ENCODE measurements at places on chromosomes 11 and 22.

GRCh38 chr11:79546351-79546750, 105.5 kb upstream of the TENM4 start:
- no peak for DNase-seq

DNA sequence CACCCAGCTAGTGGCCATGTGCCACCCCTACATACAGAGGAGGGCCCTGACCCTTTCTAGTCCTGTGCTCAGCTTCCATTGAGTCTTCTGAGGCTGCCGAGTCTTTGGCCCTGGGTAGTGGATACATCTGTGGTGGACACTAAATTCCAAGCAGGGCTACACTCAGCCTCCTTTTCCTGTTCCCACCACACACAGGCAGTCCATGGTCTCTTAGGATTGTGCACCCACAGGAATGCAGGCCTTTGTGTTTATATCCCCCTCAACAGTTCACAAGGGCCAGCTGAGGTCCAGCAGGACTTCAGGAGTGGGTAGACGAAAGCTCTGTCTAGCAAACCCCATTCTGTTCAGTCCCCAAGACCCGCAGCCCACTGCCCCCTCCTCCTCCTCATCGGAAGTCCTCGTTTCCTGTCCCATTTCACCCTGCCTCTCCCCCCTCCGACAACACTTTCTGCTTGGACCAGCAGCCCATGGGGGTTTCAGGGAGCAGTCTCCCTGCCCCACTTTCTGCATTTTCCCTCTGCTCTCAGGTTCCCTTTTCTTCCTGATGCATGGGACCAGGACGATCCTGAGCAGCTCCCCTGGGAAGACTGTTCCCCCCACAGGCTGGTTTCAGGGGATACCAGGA, 91.8 kb downstream of the SWAP70 start:
- DNase-seq: no peak

GRCh38 chr11:47061429-47062178, 115.1 kb downstream of the ARFGAP2 start:
- DNase-seq: no peak

DNA sequence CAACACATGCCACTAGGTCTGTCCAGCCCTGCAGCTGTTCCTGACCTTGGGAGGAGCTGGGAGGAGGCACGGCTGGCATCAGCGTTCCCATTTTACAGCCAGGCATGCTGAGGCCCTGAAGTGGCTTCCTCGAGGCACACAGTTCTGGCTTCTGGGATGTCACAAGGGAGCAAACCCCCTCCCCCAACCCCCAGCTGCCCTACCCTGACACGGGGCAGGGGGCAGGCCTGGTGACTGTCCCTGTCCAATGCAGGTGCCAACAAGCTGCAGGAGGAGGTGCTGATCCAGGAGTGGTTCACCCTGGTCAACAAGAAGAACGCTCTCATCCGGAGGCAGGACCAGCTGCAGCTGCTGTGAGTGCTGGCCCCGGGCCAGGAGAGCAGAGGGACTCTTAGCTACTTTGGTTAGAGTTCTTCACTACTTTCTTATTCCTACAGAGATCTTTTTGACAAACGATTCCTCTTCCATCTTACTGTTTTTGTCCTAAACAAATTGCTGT, 5.3 kb downstream of the KCNK7 start:
- no peak for DNase-seq

GRCh38 chr11:126918556-126918955, 82.0 kb downstream of the KIRREL3 start:
- DNase-seq: no peak

DNA sequence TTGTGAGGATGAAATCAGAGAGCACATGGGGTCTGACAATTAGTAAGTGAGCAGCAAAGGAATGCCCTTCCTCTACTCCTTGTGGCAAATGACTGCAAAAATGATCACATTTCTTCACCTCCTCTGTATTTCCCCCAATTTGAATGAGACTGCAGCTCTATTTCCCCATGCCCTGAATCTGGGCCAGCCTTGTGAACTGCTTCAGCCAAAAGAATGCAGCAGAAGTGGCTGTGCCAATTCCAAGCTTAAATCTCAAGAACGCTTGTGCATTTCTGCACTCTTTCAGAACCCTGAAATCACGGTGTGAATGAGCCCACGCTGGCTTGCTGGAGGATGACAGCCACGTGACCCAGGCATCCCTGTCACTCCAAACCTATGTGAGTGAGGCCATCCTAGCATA, 9.9 kb downstream of the SLC43A3 start:
- DNase-seq: no peak

GRCh38 chr11:2929531-2929949, 320 bp upstream of the PHLDA2 start:
- DNase-seq: no peak

Measured in stimulated activated CD4-positive, alpha-beta T cell treated with anti-CD3 and anti-CD28 coated beads, Interleukin-12 subunit alpha, Interleukin-12 subunit beta, amount 100 ng/mL, for 24 hours (primary cell).